Left renal pelvis (tissue), 4 donors: ENCODE measurements at places on chromosomes 13 and 19. TPM values are rescaled to one million over a fixed set of nuclear protein-coding genes. Genes with fewer than 3 reads are reported as not detected.

Gene SMIM44
- polyA plus RNA-seq = not detected

Gene ZNF99
- 0.85 TPM for polyA plus RNA-seq

DNA sequence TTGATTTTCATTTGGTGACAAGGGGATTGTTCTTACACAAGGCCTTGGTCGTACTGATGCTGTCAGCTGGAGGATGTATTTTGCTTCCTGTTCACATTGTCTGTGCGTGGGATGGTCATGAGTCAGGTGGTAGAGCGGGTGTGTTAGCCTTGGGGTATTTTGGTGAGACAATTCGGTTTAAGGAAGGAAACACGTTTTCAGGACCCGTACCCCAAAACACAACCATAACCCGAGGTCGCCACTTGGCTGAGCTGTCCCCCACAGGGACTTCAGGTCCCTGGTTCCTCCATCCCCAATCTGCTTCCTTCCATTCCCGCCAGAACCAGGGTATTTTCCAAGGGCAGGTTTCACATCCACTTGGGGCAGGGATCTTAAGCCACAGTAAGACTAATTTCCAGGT, 15.0 kb downstream of the MYO9B start:
- no peak for DNase-seq

- no peak for DNase-seq
Measured at GRCh38 chr19:12545267-12545666, 6.0 kb downstream of the ZNF564 start.

- no peak for DNase-seq
Measured at GRCh38 chr13:114057166-114058050, 75.0 kb downstream of the RASA3 start.

DNA sequence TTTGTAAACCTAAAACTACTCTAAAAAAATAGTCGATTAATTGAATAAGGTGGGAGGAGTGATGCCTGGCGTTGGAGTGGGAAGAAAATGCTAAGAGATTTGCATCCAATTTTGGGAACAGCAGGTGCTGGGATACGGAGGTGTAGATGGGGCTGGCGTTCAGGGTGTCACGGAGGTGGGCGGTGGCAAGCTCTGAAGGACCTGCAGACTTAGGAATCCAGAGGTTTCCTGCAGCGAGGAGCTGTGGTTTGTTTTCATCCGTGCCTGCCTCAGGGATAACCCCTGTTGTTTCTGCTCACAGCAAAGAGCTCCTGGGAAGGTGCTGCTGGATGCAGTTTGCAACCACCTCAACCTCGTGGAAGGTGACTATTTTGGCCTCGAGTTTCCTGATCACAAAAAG, 166.4 kb upstream of the RNF113B start:
- no peak for DNase-seq
